ENCODE measurements at places on chromosomes 4 and X.

- no peaks in the 10 kb centered on the region for H3K36me3 ChIP-seq
- no peak overlapping the region for H3K27ac ChIP-seq
- no peaks in the 10 kb centered on the region for H3K4me1 ChIP-seq
- no peak for DNase-seq
- H3K4me3 ChIP-seq: no peak overlapping the region
- no peaks in the 10 kb centered on the region for H3K27me3 ChIP-seq
These were observed 120.0 kb upstream of the SORBS2 start for GRCh38 chr4:185931986-185932385.

DNA sequence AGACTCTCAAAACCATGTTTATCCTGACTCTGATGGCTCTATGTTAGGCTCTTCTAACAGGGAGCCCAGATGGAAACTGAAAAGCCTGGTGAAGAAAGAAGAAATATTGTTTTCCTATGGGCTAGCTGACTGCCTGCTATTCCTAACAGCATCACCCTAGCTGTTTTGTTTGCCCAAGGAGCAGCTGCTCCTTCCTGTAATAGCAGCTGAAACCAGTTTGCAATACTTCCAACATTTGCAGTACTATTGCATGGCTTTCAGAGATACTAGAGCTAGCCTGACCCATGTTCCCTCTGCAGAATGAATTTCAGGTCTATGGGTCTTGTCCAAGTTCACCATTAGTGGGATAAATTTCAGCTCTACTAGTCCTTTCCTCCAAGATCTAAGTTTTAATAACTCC is 495.2 kb downstream of the INPP4B start:
- H3K36me3 ChIP-seq: peaks cover 29% of the 10 kb centered on the region
- H3K4me1 ChIP-seq: peaks cover 87% of the 10 kb centered on the region
- DNase-seq: no peak

- H3K36me3 ChIP-seq: no peaks in the 10 kb centered on the region
- no peak overlapping the region for H3K4me3 ChIP-seq
- H3K4me1 ChIP-seq: no peaks in the 10 kb centered on the region
- H3K27ac ChIP-seq: no peak overlapping the region
These were observed 33.7 kb upstream of the ADH7 start for GRCh38 chr4:99468889-99469288.

DNA sequence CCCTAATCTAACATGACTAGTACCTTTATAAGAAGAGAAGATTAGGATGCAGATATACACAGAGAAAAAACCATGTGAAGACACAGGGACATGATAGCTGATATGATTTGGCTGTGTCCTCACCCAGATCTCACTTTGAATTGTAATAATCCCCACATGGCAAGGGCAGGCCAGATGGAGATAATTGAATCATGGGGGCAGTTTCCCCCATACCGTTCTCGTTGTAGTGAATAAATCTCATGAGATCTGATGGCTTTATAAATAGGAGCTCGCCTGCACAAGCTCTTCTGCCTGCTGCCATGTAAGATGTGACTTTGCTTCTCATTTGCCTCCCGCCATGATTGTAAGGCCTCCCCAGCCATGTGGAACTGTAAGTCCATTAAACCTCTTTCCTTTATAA is 364.3 kb downstream of the FBXW7 start:
- H3K4me3 ChIP-seq: no peak overlapping the region
- H3K4me1 ChIP-seq: no peaks in the 10 kb centered on the region
- peaks cover 5% of the 10 kb centered on the region for H3K27me3 ChIP-seq
- no peak for DNase-seq
- no peaks in the 10 kb centered on the region for H3K36me3 ChIP-seq

GRCh38 chrX:11543249-11543648 is 122.5 kb downstream of the ARHGAP6 start:
- H3K27me3 ChIP-seq: no peaks in the 10 kb centered on the region
- H3K4me3 ChIP-seq: no peak overlapping the region
- H3K4me1 ChIP-seq: no peaks in the 10 kb centered on the region
- DNase-seq: no peak
- H3K36me3 ChIP-seq: no peaks in the 10 kb centered on the region

DNA sequence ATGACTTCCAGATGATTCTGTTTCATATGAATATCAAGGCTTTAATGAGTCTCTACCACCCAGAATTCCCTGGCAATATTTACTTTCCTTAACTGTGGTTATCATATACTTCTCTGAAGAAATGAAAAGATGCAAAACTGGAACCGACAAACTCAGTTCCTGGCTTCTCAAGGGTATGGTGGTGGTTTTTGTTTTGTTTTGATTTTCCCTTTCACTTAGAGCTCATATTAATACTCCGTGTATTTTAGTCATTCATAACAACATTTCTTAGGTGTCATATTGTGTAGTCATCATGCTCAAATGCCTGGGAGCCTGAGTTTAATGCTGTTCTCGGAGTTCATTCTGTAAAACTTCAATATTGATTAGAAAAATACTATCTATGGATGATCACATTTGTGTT is 665 bp downstream of the TRPC5OS start:
- peaks cover 2% of the 10 kb centered on the region for H3K27me3 ChIP-seq
- H3K27ac ChIP-seq: no peak overlapping the region
- no peaks in the 10 kb centered on the region for H3K4me1 ChIP-seq
- no peak overlapping the region for H3K4me3 ChIP-seq

GRCh38 chrX:143455046-143455445 is 62.2 kb downstream of the SPANXN3 start:
- H3K4me3 ChIP-seq: no peak overlapping the region
- no peaks in the 10 kb centered on the region for H3K4me1 ChIP-seq
- no peak for DNase-seq
- H3K27me3 ChIP-seq: no peaks in the 10 kb centered on the region
- no peaks in the 10 kb centered on the region for H3K36me3 ChIP-seq

All from activated T-helper 2 cell treated with anti-CD3 and anti-CD28 coated beads, Interferon-gamma antibody, Interleukin-2, Interleukin-4, amounts not matched to agents 10 μg/mL and 5 μg/mL and 100 μg/mL, durations not matched to agents 14 hours and 24 hours and 36 hours (primary cell).